ENCODE measurements at places on chromosomes 5 and 9.

- DNase-seq: no peak
These were observed 240.1 kb upstream of the RASA1 start for GRCh38 chr5:87027570-87027969.

DNA sequence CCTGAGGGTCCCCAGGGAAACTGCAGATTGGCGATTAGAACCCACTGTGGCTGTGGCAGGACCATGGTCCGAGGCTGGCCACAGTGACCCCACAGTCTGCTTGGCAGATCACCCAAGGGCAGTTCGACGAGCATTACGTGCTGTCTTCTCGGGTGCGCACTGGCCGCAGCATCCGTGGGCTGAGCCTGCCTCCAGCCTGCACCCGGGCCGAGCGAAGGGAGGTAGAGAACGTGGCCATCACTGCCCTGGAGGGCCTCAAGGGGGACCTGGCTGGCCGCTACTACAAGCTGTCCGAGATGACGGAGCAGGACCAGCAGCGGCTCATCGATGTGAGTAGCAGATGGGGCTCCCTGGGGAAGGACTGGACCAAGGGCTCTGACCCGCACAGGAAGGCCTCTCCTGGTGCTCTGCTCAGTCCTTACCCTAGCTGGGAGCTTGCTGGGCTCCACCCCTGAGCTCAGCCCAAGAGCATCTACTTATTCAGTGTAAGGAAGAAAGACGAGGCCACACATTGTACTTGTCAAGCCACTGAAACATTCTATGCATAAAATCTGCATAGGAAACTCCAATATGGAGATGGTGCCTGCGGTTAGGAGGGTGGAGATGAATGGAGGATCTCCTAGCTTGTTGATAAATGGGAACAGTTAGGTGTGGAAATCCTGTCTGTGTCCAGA lies 21.9 kb downstream of the CKMT2 start:
- no peak for DNase-seq

DNA sequence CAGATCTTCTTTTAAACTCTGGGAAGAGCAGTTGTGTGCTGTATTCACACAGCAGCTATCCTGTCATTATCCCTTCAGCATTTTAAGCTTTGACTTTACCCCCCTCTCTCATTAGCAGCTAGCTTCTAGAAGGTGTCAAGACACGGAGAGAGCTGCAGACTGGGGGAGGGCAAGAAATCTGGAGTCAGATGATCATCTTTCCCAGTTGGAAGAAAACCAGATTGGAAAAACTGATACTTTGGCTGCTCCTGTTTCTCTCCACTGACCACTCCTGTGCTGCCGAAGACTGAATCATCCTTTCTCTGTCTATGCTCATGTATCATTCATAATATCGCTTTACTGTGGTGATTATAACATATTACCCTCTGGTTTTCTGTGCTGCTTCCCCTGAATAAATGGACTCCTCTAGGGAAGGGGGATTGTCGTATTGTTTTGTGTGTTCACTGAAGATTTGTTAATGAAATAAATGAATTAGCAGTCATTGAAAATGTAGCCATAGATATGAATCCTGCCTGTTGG lies 75.1 kb downstream of the SH3GL2 start:
- DNase-seq: no peak

DNA sequence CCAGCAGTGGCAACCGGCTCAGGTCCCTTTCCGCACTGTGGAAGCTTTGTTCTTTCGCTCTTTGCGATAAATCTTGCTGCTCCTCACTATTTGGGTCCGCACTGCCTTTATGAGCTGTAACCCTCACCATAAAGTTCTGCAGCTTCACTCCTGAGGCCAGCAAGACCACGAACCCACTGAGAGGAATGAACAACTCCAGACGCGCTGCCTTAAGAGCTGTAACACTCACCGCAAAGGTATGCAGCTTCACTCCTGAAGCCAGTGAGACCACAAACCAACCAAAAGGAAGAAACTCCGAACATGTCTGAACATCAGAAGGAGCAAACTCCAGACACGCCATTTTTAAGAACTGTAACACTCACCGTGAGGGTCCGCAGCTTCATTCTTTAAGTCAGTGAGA lies 103.5 kb downstream of the GLIS3 start:
- no peak for DNase-seq

DNA sequence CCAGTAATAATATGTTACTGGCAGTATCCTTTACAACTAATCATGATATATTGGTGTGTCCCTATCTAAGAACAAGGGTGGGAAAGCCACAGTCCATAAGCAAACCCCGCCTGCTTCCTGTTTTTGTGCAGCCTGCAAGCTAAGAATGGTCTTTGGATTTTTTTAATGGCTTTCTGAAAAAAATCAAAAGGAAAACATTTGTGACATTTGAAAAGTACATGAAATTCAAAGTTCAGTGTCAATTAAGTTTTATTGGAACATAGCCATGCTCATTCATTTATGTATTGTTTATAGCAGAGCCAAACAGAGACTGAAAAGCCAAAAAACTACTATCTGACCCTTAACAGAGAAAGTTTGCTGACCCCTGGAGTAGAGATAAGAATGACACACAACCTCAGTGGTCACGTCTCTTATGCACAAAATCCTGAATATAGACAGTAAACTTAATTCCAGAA lies 12.8 kb upstream of the TMEM245 start:
- DNase-seq: no peak

DNA sequence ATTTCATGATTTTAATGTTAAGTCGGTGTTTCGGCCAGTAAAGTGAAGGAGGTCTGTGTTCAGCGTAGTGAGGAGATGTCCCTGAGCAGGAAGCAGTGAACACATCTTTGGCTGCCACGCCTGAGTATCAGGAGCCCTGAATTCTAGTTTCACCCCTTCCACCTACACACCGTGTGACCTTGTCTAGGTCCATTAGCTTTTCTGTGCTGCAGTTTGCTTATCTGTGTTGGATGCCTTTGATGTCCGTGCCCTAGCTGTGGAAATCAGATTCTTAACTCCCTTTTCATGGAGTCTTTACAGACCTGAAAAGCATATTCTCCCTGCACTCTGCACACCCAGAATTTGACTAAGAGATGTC lies 601 bp downstream of the FBXO38 start:
- no peak for DNase-seq

DNA sequence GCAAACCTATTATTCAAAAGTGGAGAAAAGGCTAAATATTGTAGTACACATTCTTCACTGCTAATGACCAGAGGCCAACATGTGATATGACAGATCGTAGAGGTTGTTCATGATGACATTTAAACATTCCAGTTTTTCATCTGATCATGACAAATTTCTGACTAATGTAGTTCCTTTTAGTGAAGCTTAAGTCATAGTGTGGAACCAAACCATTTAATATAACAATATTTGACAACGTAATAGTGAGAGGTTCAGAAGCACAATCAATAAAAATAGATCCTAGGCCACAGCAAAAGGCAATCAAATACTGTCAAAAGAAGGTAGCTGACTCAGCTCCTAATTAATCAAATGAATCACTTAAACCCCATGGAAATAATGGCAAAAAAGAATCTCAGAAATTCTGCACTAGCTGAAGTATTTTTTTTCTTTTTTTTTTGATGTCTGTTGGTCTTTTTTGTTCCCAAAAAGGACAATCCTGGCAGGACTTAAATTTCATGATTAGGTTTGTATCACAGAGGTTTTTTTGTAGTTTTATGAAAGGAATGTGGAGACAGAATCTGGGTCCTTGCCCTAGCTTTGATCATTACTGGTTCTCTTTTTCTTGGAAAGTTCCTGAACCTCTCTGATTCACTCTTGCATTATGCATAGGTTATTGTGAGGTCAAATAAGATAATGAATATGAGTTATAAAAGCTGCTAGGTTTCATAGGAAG lies 795.0 kb downstream of the DTWD2 start:
- no peak for DNase-seq

DNA sequence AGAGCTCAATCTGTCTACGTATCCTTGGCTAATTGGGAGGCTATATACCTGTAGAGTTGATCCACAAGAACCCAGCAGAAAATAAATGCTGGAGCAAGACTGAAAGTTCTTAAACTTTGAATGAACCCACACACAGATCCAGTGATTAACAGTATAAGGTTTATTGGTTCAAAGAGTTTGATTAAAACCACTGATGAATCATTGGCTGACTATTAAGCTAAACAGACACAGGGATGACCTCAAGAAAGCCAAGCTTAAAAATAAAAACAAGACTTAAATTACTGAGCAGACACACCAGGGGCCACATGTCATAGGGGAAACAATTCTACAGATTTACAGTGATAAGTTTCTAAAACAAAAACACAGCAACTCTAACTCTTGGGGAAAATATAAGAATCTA lies 163.6 kb downstream of the SPATA31D1 start:
- DNase-seq: no peak
